ELR (cell line): ENCODE measurements at places on chromosomes 1 and 21.

DNA sequence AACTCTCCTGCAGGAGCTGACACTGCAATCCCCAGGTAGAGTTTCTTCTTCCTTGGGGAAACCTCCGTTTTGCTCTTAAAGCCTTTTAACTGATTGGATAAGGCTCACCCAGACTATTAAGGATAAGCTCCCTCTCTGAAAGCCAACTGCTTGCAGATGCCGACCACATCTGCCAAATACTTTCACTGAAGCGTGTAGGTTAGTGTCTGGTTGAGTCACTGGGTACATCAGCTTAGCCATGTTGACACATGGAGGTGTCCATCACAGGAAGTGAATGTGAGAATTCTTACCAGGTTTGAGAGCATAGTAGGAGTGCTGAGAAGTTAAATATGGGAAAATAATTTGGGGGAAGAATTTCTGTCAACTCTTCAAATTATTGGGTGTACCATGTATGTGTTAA lies 202.0 kb downstream of the AJAP1 start:
- no peak for DNase-seq

- no peak for DNase-seq
Observed at GRCh38 chr1:163999131-163999530, 559.9 kb upstream of the PBX1 start.

DNA sequence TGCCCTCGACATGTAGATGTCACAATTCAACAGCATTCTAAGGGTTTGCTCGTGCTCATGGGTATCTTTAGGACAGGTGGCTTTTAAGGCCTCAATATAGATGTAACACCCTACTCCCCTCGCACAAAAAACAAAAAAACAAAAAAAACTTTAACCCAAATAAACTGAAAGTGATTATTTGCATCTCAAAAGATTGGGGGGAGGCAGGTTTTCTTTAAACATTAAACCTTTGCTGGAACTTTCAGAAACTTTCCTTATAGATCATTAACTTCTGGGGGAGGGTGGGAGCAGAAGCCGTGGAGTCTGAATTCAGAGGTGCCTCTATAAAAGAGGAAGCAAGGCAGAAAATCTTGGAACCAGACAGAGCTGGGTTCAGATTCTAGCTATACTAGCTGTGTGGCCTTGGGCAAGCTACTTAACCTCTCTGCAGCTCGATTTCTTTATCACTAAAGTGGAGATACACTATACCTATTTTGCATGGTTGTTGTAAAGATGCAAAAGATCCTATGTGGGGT lies 3.2 kb upstream of the KIAA1614 start:
- no peak for DNase-seq

GRCh38 chr1:14980621-14981218 lies 172.8 kb upstream of the TMEM51 start:
- peak; percentile 8 for DNase-seq

DNA sequence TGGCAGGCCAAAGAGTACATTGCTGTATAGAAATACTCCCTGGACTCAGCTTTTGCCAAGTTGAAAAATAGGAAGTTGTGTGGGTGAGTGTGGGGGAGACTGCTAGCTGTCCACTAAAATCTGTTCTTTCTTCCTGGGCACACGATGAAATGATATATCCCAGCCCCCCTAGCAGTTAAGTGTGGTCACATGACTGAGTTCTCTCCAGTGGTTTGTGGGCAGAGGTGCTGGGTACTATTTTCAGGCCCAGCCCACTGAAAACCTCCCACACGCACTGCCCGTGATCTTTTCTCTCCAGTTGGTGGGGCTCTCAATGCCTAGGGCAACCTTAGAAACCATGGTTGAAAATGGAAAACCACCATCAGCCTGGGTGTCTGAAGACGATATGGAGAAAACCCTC lies 119.7 kb upstream of the LMO4 start:
- no peak for DNase-seq

- no peak for DNase-seq
Observed at GRCh38 chr1:91036894-91037829, 15.3 kb upstream of the ZNF644 start.
